Thoracic aorta (tissue), 2 donors: ENCODE measurements at places on chromosomes 11 and 22.

- DNase-seq = no peak
Observed at GRCh38 chr11:7892840-7893254, 38.2 kb downstream of the OR10A6 start.

GRCh38 chr22:29813563-29813962, 24.5 kb downstream of the ASCC2 start:
- no peak for DNase-seq

DNA sequence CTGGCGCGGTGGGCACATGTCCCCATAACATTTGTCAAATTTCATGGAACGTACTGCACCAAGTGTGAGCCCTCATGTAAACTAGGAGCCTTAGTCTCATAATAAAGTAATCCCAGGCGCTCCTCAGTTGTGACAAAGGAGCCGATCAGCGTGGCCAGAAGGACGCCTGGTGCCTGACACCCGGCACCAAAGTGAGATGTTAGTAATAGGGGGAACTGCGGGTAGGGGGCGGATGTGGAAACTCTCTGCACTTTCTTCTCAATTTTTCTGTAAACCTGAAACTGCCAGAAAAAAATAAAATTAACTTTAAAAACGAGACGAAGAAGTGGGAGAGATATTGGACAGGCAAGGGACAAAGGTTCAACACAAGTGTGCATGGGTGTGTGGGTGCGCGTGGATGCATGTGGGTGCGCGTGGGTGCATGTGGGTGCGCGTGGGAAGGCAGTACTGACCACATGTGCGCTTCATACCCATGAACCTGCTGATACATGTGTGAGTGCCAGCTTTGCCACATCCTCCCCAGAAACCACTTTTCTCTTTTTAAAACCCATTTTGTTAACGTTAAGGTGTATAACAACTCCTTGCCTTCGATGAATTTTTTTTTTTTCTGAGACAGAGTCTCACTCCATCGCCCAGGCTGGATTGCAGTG, 55.4 kb upstream of the LINC01488 start:
- DNase-seq = no peak

DNA sequence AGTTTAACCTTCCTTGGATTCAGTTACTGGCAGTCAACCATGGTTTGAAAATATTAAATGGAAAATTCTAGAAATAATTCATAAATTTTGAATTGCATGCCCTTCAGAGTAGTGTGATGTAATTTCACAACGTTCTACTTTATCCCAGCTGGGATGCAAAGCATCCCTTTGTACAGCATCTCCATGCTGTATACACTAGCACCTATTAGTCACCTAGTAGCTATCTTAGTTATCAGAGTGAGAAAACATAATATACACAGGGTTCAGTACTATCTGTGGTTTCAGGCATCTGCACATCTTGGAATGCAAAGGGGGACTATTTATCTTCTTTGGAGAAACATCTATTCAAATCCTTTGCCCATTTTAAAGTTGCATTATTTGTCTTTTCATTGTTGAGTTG, 30.8 kb downstream of the CBL start:
- no peak for DNase-seq

GRCh38 chr11:62012832-62013461, 45.5 kb upstream of the FTH1 start:
- no peak for DNase-seq

DNA sequence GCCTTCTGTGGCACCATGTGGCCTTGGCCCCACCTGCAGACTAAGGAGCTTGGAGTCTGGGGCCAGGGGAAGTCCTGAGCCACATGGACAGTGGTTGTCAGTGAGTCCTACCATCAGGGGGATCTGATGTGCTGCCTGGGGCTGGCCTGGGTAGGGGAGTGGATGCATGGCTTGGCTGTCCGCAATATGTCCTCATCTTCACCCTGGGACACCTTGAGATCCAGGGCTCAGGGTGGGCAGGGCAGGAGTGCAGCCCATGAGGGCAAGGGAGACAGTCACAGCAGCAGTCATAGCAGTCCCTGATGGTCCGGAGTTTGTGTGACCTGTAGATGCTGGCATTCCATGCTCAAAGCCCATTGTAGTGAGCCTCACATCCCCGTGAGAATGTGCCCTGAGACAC, 256.8 kb upstream of the B3GAT1 start:
- no peak for DNase-seq

DNA sequence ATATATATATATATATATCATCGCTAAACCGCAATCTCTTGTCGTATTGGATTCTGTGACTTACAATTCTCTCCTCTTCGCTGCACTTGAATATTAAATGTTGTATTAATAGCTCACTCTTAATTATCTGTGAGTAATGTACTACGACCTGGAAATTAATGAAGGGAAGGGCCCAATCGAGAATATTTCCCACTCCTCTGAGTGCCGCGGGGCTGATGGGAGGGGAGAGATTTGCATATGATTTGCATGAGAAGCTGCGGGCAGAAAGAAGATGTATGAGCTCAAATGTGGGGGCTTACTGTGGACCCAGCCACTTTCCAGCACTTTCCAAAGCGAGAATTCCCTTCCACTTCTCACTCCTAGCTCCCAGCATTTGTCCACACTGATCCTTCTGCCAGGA, 141.2 kb downstream of the MN1 start:
- no peak for DNase-seq

DNA sequence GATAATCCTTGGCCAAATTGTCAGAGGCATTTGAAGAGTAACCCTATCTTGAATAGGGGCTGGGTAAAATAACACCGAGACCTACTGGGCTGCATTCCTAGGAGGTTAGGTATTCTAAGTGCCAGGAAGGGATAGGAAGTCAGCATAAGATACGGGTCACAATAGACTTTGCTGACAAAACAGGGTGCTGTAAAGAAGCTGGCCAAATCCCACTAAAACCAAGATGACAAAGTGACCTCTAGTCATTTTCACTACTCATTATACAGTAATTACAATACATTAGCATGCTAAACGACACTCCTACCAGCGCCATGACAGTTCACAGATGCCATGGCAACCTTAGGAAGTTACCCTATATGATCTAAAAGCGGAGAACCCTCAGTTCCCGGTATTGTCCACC, 964 bp upstream of the REXO2 start:
- no peak for DNase-seq

GRCh38 chr11:102762361-102762767, 18.1 kb downstream of the MMP10 start:
- no peak for DNase-seq

GRCh38 chr11:133797554-133797953, 47.8 kb downstream of the SPATA19 start:
- no peak for DNase-seq

GRCh38 chr11:79039122-79039521, 401.7 kb downstream of the TENM4 start:
- no peak for DNase-seq

DNA sequence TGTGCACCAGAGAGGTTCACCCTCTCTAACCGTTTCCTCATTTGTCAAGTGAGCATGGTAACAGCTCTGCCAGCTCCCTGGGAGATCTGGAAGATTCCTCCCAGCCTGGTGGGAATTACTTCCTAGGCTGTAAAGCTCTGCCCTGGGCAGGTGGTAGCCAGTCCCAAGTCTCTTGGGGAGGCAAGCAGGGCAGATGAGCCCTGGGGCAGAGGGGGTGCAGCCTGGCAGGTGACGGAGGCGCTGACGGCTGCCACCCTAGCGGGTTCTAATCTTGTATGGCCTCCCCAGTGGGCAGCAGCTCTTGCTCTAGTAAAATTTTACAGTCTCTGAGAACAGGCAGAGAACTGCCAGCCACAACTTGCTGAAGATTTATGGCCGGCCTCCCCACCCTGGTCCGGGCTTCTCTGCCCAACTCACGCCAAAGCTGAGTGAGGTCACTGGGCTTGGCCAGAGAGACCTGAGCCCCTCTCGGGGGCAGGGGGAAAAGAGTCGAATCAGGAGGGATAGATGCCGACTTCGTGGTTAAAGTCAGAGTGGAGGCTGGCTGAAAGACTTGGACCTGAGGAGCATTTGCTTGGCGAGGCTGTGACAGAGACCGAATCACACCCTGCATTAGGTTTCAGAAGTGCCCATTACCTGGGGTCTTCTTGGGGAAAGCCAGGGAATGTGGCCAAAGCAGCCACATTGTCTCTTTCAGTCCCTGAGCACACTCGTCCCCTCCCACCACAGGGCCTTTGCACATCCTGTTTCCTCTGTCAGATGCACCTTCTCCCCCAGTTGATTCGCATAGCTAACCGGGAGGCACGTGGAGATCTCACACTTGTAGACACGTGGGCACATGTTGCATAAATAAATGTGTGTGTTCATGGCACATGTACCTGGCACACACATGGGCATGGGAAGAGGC, 188.2 kb downstream of the MN1 start:
- DNase-seq = no peak

DNA sequence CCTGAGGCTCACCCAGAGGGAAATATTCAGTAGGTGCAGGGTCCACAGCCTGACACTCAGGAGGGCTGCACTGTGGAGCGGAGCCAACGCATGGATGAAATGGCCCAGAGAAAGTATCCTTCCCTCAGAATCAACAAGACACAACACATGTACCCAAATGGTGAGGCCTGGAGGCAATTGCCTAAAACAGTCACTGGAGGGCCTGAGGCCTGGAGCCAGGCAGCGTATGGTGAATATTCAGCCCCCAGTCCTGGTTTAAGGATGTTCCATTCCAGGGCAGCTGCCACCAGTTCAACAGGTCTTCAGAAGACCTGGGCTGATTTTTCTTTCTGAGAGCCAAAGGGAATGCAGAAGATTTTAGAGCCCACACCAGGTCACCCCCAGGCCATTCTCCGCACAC, 264.8 kb downstream of the INSC start:
- DNase-seq = no peak
